Activated CD4-positive, alpha-beta memory T cell treated with anti-CD3 and anti-CD28 coated beads for 36 hours (primary cell): ENCODE measurements at places on chromosomes 3 and 15. TPM values are rescaled to one million over a fixed set of nuclear protein-coding genes. Genes with fewer than 3 reads are reported as not detected.

DNA sequence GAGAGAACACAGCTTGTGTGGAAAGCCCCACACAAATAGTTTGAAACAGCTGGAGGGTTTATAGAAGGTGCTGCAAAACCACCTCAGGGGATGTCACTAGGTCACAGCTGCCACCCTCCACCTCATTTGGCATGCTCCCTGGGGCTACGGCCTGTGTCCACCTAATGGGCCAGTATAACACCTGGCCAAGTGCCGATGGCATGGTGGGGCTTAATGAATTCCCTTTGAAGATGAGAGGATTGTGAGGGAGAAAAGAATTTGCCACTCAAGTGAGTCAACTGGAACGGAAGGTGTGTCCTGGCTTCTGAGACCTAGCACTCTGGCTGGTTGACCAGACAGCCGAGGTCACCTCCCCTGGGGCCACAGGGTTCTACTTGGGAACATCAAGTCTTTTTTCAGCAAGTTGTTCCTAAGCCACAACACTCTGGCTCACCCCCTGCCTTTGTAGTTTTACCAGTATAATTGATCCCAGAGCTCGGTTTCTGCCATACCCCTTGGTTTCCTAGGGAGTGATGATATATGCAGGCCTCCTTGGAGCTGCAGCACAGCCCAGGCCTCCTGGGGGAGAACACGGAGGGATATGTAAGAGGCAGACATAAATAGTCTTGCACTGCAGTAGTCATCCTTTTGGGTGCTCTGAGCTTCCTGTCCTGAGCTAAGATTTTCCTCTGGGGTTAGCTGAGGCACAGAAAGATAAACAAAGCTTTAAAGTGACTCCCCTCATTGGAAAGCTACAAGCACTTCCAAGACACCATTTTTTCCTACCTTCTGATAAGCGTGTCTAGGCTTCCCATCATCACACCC lies 178.2 kb upstream of the LPP start:
- peaks cover 3% of the 10 kb centered on the region for H3K36me3 ChIP-seq
- H3K4me1 ChIP-seq, result peaks cover 72% of the 10 kb centered on the region
- H3K27me3 ChIP-seq, result no peaks in the 10 kb centered on the region
- DNase-seq, result peak; percentile 54

DNA sequence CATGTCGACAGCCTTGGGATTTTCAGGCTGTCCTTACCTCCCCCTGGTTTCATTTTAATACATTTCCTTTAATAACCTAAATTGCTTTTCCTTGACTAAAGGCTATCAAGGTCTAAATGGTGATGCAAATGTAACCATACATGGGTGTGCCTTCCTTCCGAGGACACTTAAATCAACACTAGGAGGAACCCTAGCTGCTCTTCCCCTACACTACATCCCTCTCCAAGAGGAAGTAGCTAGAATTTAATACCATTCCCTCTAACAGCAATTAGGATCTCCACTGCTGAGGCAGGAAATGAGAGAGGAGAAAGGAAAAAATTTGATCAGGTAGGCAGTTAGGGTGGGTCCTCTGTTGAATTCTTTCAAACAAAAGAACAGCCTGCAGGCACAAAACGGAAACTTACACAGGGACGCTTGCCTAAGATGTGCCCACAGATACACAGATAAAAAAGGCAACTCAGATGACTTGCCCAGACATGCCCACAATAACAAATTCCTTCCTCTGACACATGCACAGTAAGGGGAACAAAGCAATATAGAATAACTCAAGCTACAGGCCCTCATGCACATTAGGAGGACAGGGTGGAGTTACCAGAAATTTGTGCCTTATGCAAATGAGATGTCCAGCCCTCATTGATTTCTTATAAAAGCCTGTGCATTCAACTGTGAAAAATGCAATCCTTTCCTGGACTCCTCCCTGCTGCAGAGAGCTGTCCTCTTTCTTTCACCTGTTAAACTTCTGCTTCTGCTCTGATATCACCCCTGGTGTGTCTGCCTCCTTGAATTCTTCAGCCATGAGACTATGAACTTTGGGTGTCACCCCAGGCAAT lies 1024.4 kb upstream of the CADM2 start:
- peaks cover 2% of the 10 kb centered on the region for H3K36me3 ChIP-seq
- H3K27me3 ChIP-seq, result no peaks in the 10 kb centered on the region
- H3K4me3 ChIP-seq, result no peak overlapping the region
- H3K4me1 ChIP-seq, result no peaks in the 10 kb centered on the region
- H3K27ac ChIP-seq, result no peak overlapping the region

DNA sequence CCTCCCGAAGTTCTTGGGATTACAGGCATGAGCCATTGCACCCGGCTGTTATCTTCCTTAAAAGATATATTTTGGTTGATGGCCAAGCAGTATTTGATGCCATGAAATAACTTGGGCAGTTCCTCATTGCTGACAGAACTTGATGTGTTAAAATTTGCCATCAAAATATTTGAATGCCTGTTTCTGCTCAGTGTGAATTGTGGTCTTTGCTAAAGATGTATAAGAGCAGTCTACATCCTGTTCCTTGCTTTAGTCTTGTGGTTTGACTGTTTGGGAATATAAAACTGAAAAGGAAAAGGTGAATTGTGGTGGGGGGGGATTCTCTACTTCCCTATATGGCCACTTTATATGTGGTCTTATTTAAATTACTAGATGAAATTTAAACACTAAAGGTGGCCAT lies 14.0 kb downstream of the TRIM71 start:
- H3K4me3 ChIP-seq, result no peak overlapping the region
- DNase-seq, result no peak
- no peak overlapping the region for H3K27ac ChIP-seq
- H3K36me3 ChIP-seq, result no peaks in the 10 kb centered on the region
- H3K27me3 ChIP-seq, result peaks cover 15% of the 10 kb centered on the region

GOLGA6L10 gene
- 1.3 TPM for total RNA-seq

DNA sequence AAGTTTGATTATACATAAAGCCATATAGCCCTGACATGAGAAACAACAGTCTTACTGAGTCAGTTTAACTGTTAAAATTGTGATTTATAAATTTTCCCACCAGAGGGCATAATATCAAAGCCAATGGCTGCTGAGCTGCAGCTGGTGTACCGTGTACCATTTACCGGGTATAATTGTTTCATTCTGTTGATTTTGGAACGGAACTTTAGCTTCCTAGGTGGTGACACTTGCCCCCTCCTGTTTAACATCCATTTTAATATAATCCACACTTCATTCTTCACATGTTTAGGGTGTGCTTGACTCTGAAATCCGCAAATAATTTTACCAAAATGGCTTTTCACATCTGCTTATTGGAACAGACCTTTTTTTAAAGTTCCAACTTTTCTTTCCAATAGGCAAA lies 72.8 kb downstream of the SLC9A9 start:
- H3K4me1 ChIP-seq, result peaks cover 3% of the 10 kb centered on the region
- no peak for DNase-seq
- H3K27me3 ChIP-seq, result no peaks in the 10 kb centered on the region
- no peak overlapping the region for H3K27ac ChIP-seq
- H3K36me3 ChIP-seq, result no peaks in the 10 kb centered on the region

GRCh38 chr3:178260887-178261565 lies 275.2 kb upstream of the KCNMB2 start:
- H3K36me3 ChIP-seq, result no peaks in the 10 kb centered on the region
- no peaks in the 10 kb centered on the region for H3K27me3 ChIP-seq
- H3K4me1 ChIP-seq, result no peaks in the 10 kb centered on the region
- H3K27ac ChIP-seq, result no peak overlapping the region
- DNase-seq, result no peak
- no peak overlapping the region for H3K4me3 ChIP-seq

DNA sequence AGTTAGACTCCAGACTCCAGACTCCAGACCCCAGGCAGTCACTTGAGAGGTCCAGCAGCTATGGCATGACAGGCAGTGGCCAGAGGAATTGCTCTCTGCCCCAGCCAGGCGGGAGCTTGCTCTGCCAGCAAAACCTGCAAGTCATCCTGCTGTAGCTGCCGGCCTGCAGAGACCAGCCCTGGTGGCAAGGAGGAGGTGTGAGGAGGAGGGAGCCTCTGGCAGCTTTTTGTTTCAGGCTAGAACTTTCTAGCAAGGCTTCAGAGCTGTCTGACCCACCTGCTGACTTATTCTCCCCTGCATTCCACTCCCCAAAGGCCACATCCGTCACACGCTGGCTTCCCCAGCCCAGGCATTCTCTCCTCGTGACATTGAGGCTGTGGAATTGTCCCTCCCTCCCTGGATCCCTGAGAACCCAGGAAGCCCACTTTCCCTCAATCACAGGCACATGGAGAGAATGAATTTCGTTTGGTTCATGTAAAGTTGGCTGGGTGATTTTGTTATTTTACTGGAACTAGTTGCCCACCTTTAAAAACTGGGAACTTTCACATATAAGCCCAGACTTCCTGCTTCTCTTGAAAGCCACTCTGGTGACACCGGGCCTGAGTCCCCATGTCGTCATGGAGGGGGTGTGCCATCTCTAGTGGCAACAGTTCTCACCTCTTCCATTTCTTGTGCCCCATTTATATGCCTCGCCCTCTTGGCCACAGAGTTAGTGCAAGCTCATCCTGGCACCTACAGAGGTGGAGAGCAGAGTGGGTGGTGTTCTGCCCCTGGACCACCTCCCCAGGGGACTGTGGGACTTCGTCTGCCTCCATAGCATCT lies 82.7 kb downstream of the ABHD5 start:
- peak; percentile 38 for DNase-seq
- no peak overlapping the region for H3K27ac ChIP-seq
- H3K27me3 ChIP-seq, result no peaks in the 10 kb centered on the region

DNA sequence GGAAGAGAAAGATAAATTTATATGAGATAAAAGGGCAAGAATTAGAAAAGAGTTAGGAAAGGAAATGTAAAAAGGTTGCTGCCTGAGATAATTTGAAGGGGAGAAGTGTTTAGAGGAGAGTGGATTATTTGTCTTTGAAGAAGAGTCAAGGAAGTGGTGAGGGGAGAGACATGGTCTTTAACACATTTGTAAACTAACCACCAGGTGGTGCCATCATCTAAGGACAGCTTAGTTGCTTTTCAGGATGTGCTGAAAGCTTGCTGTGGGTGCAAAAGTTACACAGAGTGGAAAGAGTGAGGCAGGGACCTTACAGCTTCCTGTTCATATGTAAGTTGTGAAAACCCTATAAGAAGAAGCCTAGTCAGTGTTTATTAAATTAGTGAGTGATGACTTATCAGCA lies 114.1 kb upstream of the DNAJC19 start:
- H3K4me1 ChIP-seq, result no peaks in the 10 kb centered on the region
- peak; percentile 10 for DNase-seq
- H3K36me3 ChIP-seq, result peaks cover 1% of the 10 kb centered on the region
- H3K27ac ChIP-seq, result no peak overlapping the region

GOLGA6L26 gene
- not detected for total RNA-seq

GRCh38 chr3:59313365-59313764 lies 263.5 kb upstream of the CFAP20DC start:
- H3K27me3 ChIP-seq, result no peaks in the 10 kb centered on the region
- no peak overlapping the region for H3K4me3 ChIP-seq
- no peak overlapping the region for H3K27ac ChIP-seq
- no peaks in the 10 kb centered on the region for H3K36me3 ChIP-seq
- H3K4me1 ChIP-seq, result peaks cover 23% of the 10 kb centered on the region

PYDC2 gene
- total RNA-seq, result not detected

DNA sequence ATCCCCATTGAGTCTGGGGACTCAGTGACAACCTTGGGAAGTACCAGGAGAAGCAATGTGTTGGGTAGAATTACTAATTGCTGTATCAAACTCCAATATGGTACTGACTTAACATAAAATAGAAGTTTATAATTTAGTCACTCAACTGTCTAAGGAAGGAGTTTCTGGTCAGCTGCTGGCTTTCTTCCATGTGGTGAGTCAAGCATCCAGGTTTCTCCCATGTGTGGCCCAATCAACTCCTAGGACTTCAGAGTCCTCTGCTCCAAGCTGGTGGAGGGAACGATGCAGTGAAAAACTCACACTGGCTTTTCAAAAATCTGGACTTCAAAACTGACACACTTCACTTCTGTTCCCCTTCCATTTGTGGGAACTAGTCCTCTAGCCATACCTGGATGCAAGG lies 25.2 kb downstream of the WNT5A start:
- peaks cover 2% of the 10 kb centered on the region for H3K27me3 ChIP-seq
- no peaks in the 10 kb centered on the region for H3K36me3 ChIP-seq
- no peaks in the 10 kb centered on the region for H3K4me1 ChIP-seq
- H3K27ac ChIP-seq, result no peak overlapping the region
- DNase-seq, result no peak

GRCh38 chr3:100702082-100702979 lies 7.0 kb upstream of the TFG start:
- H3K36me3 ChIP-seq, result no peaks in the 10 kb centered on the region
- H3K27me3 ChIP-seq, result peaks cover 27% of the 10 kb centered on the region
- H3K4me1 ChIP-seq, result no peaks in the 10 kb centered on the region
- H3K27ac ChIP-seq, result no peak overlapping the region
- H3K4me3 ChIP-seq, result no peak overlapping the region

DNA sequence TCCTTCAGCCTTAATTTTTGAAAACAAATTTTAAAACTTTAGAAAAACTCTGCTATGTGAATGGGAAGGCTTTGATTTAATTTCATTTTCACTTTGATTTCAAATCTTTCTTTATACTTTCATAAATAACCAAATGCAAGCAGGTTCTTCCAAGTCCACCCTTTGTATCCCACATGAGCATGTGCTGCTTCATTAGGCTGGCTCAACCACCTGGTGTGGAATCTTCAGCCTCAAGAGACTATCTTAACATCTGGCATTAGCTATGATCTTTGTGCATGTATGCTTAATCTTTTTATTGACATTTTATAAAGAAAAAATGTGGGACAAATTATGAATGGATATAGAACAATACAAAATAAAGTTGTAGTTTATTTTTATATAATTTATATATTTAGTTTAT lies 81.8 kb upstream of the MLF1 start:
- no peaks in the 10 kb centered on the region for H3K4me1 ChIP-seq
- H3K4me3 ChIP-seq, result no peak overlapping the region
- no peaks in the 10 kb centered on the region for H3K27me3 ChIP-seq

- H3K36me3 ChIP-seq, result no peaks in the 10 kb centered on the region
- peaks cover 2% of the 10 kb centered on the region for H3K27me3 ChIP-seq
- no peaks in the 10 kb centered on the region for H3K4me1 ChIP-seq
- DNase-seq, result no peak
Measured at GRCh38 chr3:155701882-155702465, 42.9 kb downstream of the PLCH1 start.

C2CD4B gene
- total RNA-seq, result 1.5 TPM

- no peaks in the 10 kb centered on the region for H3K4me1 ChIP-seq
- H3K36me3 ChIP-seq, result no peaks in the 10 kb centered on the region
- no peak for DNase-seq
- H3K27ac ChIP-seq, result no peak overlapping the region
Measured at GRCh38 chr15:58284293-58284692, 146.1 kb downstream of the AQP9 start.

DNA sequence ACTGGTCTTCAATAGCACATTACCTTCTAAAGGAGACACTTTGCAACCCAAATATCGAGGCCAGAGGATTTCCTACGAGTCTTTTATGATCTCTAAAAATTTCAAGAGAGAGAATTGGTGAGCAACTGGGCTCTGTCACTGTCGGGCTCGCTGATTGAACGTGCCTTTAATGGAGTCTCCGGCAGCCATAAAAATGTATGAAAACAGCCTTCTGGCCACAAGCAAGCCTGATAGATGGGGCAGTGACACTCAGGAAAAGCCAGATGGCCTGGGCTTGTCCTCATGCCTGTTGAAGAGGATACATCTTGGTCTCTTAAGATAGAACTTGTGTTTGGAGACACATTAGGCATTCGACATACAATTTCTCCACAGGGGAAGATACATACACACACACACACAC lies 419.5 kb upstream of the PROK2 start:
- H3K36me3 ChIP-seq, result peaks cover 6% of the 10 kb centered on the region
- no peak for DNase-seq
- peaks cover 5% of the 10 kb centered on the region for H3K27me3 ChIP-seq
- H3K4me3 ChIP-seq, result no peak overlapping the region
- H3K4me1 ChIP-seq, result no peaks in the 10 kb centered on the region
